ENCODE measurements at places on chromosomes 7 and 10.

DNA sequence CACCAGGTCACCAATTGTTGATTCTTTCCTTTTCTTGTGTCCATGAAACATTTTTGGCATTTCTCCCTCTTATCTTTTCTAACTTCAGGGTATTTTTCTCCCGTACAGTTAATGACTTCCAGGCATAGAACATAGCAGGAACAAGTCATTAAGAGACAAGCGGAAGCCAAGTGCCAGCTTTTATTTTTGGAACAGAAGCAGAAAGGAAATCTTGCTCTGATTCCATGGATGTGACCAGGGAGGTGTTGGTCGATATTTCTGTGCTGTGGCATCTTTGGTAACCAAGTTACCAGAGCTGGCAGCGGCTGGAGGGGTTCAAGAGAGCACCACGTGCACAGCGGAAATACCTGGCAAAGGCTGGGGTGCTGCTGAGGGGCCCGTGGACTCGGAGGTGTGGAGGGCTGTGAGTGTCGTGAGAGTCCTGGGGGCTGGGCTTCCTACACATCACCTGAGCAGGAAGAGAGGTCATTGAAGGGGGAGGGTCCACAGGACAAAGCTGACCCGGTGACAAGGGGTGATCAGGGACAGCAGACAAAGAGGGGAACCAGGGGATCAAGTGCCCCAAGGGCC, 1.8 kb downstream of the LLCFC1 start:
- H3K4me1 ChIP-seq: no peaks in the 10 kb centered on the region
- no peak for DNase-seq
- H3K4me3 ChIP-seq: no peak overlapping the region
- H3K27me3 ChIP-seq: no peaks in the 10 kb centered on the region
- no peak overlapping the region for H3K27ac ChIP-seq
- no peaks in the 10 kb centered on the region for H3K36me3 ChIP-seq

- H3K4me1 ChIP-seq: peaks cover 73% of the 10 kb centered on the region
- H3K27me3 ChIP-seq: no peaks in the 10 kb centered on the region
- DNase-seq: peak; percentile 72
- peak overlapping the region; percentile 90 for H3K27ac ChIP-seq
Measured at GRCh38 chr7:2527505-2528467, 8.2 kb downstream of the LFNG start.

- H3K36me3 ChIP-seq: no peaks in the 10 kb centered on the region
- no peak overlapping the region for H3K4me3 ChIP-seq
- H3K4me1 ChIP-seq: no peaks in the 10 kb centered on the region
- no peak overlapping the region for H3K27ac ChIP-seq
- peaks cover 7% of the 10 kb centered on the region for H3K27me3 ChIP-seq
Measured at GRCh38 chr10:113292086-113292485, 260.8 kb upstream of the HABP2 start.

GRCh38 chr7:12269100-12269895, 58.2 kb downstream of the TMEM106B start:
- H3K27ac ChIP-seq: no peak overlapping the region
- H3K4me3 ChIP-seq: no peak overlapping the region
- no peaks in the 10 kb centered on the region for H3K36me3 ChIP-seq
- H3K4me1 ChIP-seq: no peaks in the 10 kb centered on the region
- no peak for DNase-seq
- peaks cover under 1% of the 10 kb centered on the region for H3K27me3 ChIP-seq

DNA sequence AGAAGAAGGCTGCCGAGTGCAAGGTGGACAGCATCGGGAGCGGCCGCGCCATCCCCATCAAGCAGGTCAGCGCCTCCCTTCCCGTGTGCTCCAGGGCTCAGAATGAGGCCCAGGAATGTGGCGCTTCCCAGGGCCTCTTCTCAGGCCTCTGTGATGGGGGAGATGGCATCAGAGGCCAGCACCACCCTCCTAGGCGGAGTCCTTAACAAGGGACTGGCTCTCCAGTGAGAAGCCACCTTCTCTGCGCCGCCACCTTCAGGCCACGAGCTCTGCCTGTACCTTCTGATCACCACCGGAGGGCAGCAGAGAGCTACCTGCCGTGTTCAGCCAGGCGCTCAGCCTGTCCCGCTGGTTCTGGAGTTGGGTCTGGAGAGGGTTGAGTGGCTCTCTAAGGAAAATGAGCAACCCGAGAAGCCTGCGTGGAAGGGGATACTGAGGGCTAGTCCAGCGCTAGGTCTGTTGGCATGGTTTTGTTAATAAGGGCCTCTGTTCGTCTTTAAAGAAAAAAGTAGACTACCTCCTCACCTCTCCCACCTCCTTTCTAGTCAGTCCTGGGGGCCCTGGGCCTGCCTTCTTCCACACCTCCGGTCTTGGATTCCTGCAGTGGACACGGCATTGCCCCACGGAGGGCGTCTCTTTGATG, 37.7 kb downstream of the AGAP3 start:
- H3K27me3 ChIP-seq: no peaks in the 10 kb centered on the region
- no peaks in the 10 kb centered on the region for H3K36me3 ChIP-seq
- DNase-seq: peak; percentile 88
- H3K4me3 ChIP-seq: no peak overlapping the region
- no peak overlapping the region for H3K27ac ChIP-seq
- no peaks in the 10 kb centered on the region for H3K4me1 ChIP-seq

DNA sequence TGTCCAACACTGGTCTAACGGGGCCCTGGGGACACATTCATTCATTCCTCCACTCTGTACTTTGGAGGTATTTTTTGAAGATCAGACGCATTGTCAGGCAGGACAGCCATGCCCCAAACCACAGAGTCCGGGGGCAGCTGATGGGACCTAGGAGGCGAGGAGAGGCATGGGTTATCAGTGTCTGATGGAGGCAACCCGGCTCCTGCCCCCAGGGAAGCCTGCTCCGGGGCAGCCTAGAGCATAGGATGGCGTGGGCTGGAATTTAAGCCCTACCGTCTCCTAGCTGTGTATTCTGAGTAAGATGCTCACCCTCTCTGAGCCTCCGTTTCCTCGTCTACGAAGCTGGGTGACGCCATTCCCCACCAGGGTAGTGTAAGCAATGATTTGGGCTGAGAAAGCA, 55.4 kb upstream of the ELN start:
- H3K36me3 ChIP-seq: no peaks in the 10 kb centered on the region
- no peak for DNase-seq
- H3K4me3 ChIP-seq: no peak overlapping the region
- no peaks in the 10 kb centered on the region for H3K27me3 ChIP-seq

GRCh38 chr7:118158766-118159165, 25.2 kb upstream of the LSM8 start:
- H3K27me3 ChIP-seq: peaks cover 18% of the 10 kb centered on the region
- no peak overlapping the region for H3K4me3 ChIP-seq
- H3K4me1 ChIP-seq: no peaks in the 10 kb centered on the region
- no peak overlapping the region for H3K27ac ChIP-seq
- no peak for DNase-seq

DNA sequence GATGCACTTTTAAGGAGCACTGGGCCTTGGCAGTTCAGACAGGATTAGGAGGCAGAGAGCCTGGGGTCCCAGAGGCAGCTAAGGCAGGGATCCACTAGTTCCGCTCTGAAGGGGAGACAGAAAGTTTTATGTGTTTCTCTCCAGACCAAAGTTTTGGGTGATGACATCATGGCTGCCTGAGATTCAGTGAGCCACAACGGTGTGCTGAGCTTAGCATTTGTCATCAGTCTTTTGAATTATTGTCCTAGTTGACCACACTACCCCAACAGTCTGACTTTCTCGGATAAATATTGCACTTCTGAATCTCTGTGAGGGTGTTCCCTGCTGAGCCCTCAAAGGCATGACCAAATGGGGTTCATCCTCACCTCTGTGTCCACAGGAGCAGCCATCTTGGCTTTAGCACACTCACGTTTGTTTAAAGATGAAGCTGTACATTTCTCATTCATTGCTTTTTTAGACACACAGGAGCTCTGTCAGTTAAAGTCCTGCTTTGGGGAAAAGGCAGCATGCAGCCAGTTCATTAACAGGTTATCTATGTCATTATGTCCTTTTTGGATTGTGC, 297.7 kb upstream of the LRGUK start:
- H3K27me3 ChIP-seq: no peaks in the 10 kb centered on the region
- no peak for DNase-seq
- H3K4me3 ChIP-seq: no peak overlapping the region
- no peak overlapping the region for H3K27ac ChIP-seq
- peaks cover 8% of the 10 kb centered on the region for H3K36me3 ChIP-seq
- no peaks in the 10 kb centered on the region for H3K4me1 ChIP-seq

GRCh38 chr7:102303669-102304422, 17.2 kb downstream of the SH2B2 start:
- no peak overlapping the region for H3K27ac ChIP-seq
- no peaks in the 10 kb centered on the region for H3K27me3 ChIP-seq
- no peaks in the 10 kb centered on the region for H3K36me3 ChIP-seq
- H3K4me3 ChIP-seq: no peak overlapping the region
- peaks cover 8% of the 10 kb centered on the region for H3K4me1 ChIP-seq

DNA sequence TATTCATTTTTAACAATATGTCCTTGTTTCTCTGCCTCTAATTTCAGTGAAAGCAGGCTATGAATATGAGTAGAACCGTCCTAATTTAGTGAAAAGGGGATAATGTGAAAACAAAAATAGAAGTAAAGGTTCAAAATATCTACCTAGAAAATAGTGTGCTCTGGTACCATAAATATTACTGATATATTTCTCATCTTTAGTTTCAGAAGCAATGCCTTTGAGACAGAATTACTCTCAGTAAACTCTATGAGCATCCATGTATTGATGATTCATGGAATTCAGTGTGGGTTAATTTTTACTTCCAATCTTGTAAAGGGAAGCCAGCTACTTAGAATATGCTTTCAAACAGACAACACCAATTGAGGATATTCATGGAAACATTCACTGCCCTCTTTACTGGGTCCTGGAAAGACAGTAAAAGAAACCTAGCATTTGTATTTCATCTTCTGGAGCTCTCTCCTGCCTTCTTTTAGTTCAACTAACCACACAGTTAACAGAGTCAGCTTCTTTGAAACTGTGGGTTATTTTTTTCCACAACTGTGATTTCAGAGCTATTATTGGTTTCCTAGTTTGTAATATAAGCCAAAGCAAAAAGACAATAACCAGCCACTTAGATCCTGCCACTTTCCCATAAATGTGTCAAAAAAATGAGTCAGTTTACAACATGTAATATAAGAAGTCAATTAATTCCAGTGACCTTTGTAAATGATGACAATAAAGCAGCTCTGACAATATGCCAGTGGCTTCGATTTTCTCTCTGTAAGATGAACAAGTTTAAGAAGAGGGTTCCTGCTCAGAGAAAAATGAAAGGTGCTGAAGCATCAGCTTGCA, 1.7 kb downstream of the LRRN3 start:
- DNase-seq: no peak
- peaks cover 68% of the 10 kb centered on the region for H3K36me3 ChIP-seq
- H3K4me3 ChIP-seq: peak overlapping the region; percentile 95

GRCh38 chr10:64528294-64529002, 1007.2 kb downstream of the REEP3 start:
- DNase-seq: no peak
- no peaks in the 10 kb centered on the region for H3K36me3 ChIP-seq
- no peak overlapping the region for H3K4me3 ChIP-seq
- no peaks in the 10 kb centered on the region for H3K27me3 ChIP-seq
- H3K4me1 ChIP-seq: no peaks in the 10 kb centered on the region
- no peak overlapping the region for H3K27ac ChIP-seq

DNA sequence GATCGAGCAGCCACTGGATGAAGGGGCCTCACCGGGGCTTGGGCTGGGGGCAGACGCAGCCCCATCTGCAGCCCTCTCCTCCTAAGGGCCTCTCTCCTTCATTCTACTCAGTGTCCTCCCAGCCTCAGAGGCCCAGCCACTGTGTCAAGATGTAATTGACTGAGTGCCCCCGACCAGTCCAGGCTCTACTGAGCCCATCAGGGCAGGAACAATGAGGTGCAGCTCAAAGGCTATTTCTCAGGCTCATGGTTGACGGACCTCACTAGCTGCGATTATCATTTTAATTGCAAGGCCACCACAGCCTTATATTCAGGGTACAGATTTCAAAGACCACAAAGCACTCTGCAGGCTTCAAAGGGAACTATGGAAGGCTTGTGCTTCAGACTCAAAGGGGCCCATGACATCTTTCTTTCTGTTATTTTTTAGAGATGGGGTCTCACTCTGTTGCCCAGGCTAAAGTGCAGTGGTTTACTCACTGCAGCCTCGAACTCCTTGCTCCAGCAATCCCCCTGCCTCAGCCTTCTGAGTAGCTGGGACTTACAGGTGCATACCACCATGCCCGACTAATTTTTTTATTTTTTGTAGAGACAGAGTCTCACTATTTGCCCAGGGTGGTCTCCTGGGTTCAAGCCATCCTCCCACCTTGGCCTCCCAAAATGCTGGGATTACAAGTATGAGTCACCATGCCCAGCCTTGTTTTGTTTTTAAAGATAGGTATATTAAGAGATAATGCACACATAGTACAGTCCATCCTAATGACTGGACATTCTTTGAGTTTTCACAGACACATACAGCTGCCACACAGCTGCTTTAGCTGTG, 23.7 kb downstream of the SLC29A3 start:
- no peaks in the 10 kb centered on the region for H3K36me3 ChIP-seq
- H3K4me3 ChIP-seq: no peak overlapping the region
- no peaks in the 10 kb centered on the region for H3K4me1 ChIP-seq
- no peak overlapping the region for H3K27ac ChIP-seq
- DNase-seq: no peak

DNA sequence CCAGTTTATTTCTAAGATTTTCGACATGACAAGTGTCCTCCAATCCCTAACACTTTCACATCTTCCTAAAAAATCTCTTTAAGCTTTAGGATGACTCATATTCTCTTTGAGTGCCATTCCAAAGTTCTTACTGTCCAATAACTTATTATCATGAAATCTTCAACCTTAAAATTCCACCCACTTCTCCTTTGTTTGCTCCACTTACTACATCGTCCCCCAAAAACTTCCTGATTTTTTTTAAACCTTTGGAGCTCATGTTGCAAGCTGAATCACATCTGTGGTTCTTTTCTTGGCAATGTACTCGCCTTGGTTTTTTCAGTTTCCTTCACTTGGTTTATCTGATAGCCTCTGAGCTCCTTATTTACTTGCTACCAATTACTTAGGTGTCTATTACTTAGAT, 39.2 kb upstream of the JCAD start:
- H3K27me3 ChIP-seq: peaks cover 33% of the 10 kb centered on the region
- H3K36me3 ChIP-seq: no peaks in the 10 kb centered on the region
- DNase-seq: no peak
- no peaks in the 10 kb centered on the region for H3K4me1 ChIP-seq
- no peak overlapping the region for H3K27ac ChIP-seq
- H3K4me3 ChIP-seq: no peak overlapping the region

- peaks cover 33% of the 10 kb centered on the region for H3K27me3 ChIP-seq
- no peak overlapping the region for H3K27ac ChIP-seq
- no peaks in the 10 kb centered on the region for H3K36me3 ChIP-seq
- H3K4me1 ChIP-seq: no peaks in the 10 kb centered on the region
- DNase-seq: no peak
Measured at GRCh38 chr10:89458784-89459183, 44.4 kb downstream of the IFIT5 start.

Measured in activated CD8-positive, alpha-beta T cell treated with anti-CD3 and anti-CD28 coated beads, Interleukin-2, amount 10 ng/mL, durations not matched to agents 7 days and 5 days (primary cell).